SK-N-SH (cell line): ENCODE measurements at places on chromosomes 5 and 9. TPM values are rescaled to one million over a fixed set of nuclear protein-coding genes. Genes with fewer than 3 reads are reported as not detected.

DNA sequence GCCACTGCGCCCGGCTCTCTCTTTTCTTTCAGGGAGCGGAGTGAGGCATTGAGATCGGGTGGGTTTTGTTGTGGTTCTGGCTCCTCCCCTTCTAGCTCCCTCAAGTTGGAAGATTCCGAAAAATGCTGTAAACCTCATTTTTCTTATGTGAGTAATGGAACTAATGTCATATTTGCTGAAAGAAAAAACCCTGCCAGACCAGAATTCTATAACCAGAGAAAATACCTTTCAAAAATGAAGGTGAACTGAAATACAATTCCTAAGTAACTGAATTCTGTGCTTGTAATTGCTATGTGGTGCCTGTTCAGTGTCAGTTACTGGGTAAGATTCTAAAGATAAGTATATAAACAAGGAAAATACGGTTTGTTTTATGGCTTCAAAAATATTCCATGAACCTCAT lies 30.9 kb upstream of the CDK20 start:
- no peaks in the 10 kb centered on the region for H3K27me3 ChIP-seq
- H3K4me1 ChIP-seq: no peaks in the 10 kb centered on the region
- no peak overlapping the region for H3K4me3 ChIP-seq
- no peak for DNase-seq
- H3K36me3 ChIP-seq: no peaks in the 10 kb centered on the region

- DNase-seq: no peak
- H3K4me3 ChIP-seq: no peak overlapping the region
- no peaks in the 10 kb centered on the region for H3K27me3 ChIP-seq
- no peak overlapping the region for H3K27ac ChIP-seq
- no peaks in the 10 kb centered on the region for H3K36me3 ChIP-seq
- H3K4me1 ChIP-seq: peaks cover 13% of the 10 kb centered on the region; the same call in 1 of the 2 replicates
These were observed 128.2 kb upstream of the LARP1 start for GRCh38 chr5:154626876-154627557.

GRCh38 chr9:112535811-112536210 lies 49.2 kb downstream of the KIAA1958 start:
- H3K27me3 ChIP-seq: no peaks in the 10 kb centered on the region
- no peaks in the 10 kb centered on the region for H3K36me3 ChIP-seq
- peaks cover 3% of the 10 kb centered on the region for H3K4me1 ChIP-seq
- no peak for DNase-seq
- H3K27ac ChIP-seq: peak overlapping the region; percentile 80

DNA sequence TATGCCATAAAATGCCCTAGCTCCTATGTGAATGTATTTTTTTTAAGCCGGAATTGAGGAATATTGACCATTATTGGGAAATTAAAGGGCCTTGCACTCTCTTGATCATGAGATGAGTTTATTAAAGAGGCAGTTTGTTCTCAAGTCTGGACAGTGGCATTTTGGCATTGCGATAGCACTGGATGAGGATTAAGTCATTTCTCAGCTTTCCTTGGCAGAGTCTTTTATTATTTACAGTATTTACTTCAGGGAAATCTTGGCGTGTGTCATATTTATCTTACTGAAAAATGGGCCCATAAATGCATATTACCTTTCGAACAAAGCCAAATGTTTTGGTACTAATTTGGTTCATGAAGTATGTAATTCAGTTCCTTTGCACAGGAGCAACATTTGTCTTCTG lies 194.4 kb downstream of the EBF1 start:
- H3K36me3 ChIP-seq: no peaks in the 10 kb centered on the region
- DNase-seq: no peak
- H3K27me3 ChIP-seq: no peaks in the 10 kb centered on the region
- H3K27ac ChIP-seq: no peak overlapping the region
- H3K4me1 ChIP-seq: no peaks in the 10 kb centered on the region

DNA sequence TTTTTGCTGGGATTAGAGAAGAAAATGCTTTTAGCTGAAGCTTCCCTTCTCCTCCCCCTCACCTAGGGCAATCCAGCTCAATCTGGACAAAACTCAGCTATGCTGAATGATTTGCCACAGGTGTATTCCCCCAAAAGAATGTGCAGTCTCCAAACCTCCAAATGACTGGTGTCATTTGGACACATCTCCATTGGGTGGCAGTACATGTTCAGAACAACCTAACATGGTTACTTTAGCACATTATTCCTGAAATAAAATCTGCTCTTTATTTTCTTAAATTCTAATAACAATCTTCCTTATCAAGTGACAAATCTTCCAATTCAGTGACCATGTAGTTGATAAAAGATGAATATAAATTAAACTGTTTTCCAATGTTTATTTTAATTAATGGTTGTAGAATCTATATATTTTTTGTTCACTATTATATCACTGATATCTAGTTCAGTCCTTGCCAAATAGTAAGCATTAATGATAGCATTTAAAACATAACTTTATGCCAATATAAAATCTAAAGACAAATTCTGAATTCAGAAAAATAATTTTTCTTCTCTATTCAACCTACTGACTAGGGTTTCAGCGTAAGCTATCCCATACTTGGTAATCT lies 61.3 kb upstream of the MOCS2 start:
- DNase-seq: peak; percentile 30
- no peaks in the 10 kb centered on the region for H3K27me3 ChIP-seq
- H3K4me1 ChIP-seq: no peaks in the 10 kb centered on the region
- no peak overlapping the region for H3K27ac ChIP-seq

GRCh38 chr5:133878236-133878555 lies 90.2 kb downstream of the C5orf15 start:
- no peaks in the 10 kb centered on the region for H3K36me3 ChIP-seq
- H3K27ac ChIP-seq: no peak overlapping the region
- peaks cover 14% of the 10 kb centered on the region; the same call in 1 of the 2 replicates for H3K4me1 ChIP-seq
- no peaks in the 10 kb centered on the region; the same call in 1 of the 2 replicates for H3K27me3 ChIP-seq
- DNase-seq: no peak

GRCh38 chr9:36956908-36957307 lies 77.2 kb downstream of the PAX5 start:
- DNase-seq: no peak
- no peak overlapping the region for H3K4me3 ChIP-seq
- no peaks in the 10 kb centered on the region for H3K4me1 ChIP-seq
- no peaks in the 10 kb centered on the region for H3K36me3 ChIP-seq
- H3K27ac ChIP-seq: no peak overlapping the region

- no peaks in the 10 kb centered on the region for H3K27me3 ChIP-seq
- H3K4me3 ChIP-seq: no peak overlapping the region
- no peaks in the 10 kb centered on the region for H3K4me1 ChIP-seq
- H3K27ac ChIP-seq: no peak overlapping the region
- no peak for DNase-seq
These were observed 25.4 kb upstream of the TOMM5 start for GRCh38 chr9:37617832-37618231.

- DNase-seq: no peak
- no peaks in the 10 kb centered on the region for H3K36me3 ChIP-seq
- H3K4me1 ChIP-seq: no peaks in the 10 kb centered on the region
These were observed 182.3 kb downstream of the C9orf152 start for GRCh38 chr9:110025551-110026170.

DNA sequence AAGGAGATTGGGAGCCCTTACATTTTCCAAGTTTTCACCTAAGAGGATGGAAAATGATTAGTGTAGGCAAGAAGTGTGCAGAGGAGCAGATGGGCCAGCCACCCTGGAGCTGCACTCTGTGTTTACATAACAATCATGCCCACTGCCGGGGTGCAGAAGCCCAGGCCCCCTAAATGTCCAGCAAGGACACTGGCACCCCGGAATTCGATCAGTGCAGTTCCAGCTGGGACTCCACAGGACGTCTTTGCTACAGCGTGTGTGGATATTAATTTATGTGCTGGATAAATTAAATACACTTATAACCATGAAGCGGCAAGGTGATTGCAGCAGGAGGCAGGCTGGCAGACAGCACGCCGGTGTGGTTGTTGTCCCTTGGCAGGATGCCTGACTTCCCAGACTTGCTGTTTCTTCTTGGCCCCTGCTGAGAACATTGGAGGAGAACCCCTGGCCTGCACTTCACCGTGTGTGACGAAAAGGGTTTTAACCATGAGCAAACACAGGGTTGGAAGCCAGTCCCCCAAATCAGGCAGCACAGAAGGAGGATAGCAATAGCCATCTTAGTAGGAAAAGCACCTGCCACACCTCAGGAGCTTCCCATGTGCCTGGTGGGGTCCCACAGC lies 73.7 kb downstream of the GADD45G start:
- no peaks in the 10 kb centered on the region for H3K27me3 ChIP-seq
- no peak for DNase-seq
- H3K27ac ChIP-seq: no peak overlapping the region
- no peak overlapping the region for H3K4me3 ChIP-seq

- H3K4me3 ChIP-seq: no peak overlapping the region
- DNase-seq: no peak
- H3K4me1 ChIP-seq: peaks cover 27% of the 10 kb centered on the region; the same call in 1 of the 2 replicates
- peak overlapping the region; percentile 29; the same call in 1 of the 2 replicates for H3K27ac ChIP-seq
- no peaks in the 10 kb centered on the region for H3K27me3 ChIP-seq
These were observed 50.2 kb downstream of the C9orf50 start for GRCh38 chr9:129570450-129571297.

GRCh38 chr5:150438873-150439546 lies 10.5 kb downstream of the RPS14 start:
- no peak overlapping the region for H3K27ac ChIP-seq
- peak; percentile 75 for DNase-seq
- H3K36me3 ChIP-seq: peaks cover 9% of the 10 kb centered on the region

DNA sequence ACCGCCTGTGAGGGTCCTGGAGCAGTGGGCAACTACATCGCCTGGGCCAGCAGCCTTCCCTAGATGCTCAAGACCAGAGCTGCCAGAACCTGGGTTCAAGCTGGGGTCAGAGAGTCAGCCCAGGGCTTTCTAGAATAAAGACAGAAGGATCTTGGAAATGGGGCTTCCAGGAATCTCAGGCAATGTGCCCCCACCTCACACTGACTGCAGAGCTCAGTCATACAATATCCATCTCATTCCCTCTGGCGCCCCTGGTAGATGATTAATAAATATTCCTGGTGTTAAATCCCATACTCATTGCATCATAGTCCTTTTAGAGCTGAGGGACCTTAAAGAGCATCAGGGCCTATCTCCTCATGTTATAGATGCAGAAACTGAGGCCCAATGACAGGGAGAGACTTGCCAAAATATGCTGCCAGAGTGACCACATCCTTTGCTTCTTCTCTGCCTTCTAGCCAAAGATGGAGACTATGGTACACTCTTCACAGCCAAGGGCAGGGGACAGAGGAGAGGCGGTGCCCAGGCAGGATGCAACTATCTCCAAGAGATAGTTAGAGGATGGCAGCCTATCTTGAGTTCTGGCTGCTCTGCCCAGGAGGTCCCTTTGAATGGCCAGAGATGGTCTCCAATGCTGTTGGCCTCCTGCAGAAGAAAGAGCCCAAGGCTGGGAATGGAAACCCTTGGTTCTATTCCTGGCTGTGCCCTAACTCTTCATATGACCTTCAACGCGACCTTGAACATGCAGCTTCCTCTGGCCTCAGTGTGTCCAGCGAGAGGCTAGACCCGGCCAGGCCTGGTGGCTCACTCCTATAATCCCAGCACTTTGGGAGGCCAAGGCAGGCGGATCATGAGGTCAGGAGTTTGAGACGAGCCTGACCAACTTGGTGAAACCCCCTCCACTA lies 36.2 kb upstream of the IL17B start:
- DNase-seq: no peak
- H3K4me1 ChIP-seq: peaks cover 60% of the 10 kb centered on the region
- H3K27ac ChIP-seq: peak overlapping the region; percentile 48; the same call in 1 of the 2 replicates
- H3K4me3 ChIP-seq: no peak overlapping the region
- no peaks in the 10 kb centered on the region; the same call in 1 of the 2 replicates for H3K36me3 ChIP-seq

DNA sequence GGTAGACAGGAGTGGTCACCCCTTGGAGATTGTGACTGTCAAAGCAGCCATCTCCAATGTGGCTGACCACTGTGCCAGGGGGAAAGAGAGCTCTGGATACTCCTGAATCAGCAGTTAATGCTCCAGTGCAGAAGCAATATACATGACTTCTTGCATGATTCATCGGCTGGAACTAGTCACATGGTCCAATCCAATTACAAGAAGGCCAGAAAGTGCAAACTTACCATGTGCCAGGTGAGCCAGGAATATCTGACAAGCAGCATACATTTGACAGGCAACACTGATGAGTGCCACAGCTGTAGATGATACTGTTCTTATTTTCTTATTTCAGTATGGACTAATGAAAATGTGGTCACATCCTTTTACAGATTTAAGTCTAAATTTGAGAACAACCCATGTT lies 440.0 kb upstream of the MPDZ start:
- H3K4me1 ChIP-seq: peaks cover 3% of the 10 kb centered on the region; the same call in 1 of the 2 replicates
- no peaks in the 10 kb centered on the region for H3K27me3 ChIP-seq
- no peak overlapping the region for H3K4me3 ChIP-seq
- H3K36me3 ChIP-seq: no peaks in the 10 kb centered on the region
- no peak overlapping the region for H3K27ac ChIP-seq
- no peak for DNase-seq

GRCh38 chr5:26024774-26025173 lies 1013.6 kb downstream of the CDH9 start:
- no peaks in the 10 kb centered on the region for H3K27me3 ChIP-seq
- DNase-seq: peak; percentile 7
- no peaks in the 10 kb centered on the region for H3K36me3 ChIP-seq
- H3K27ac ChIP-seq: no peak overlapping the region
- no peak overlapping the region for H3K4me3 ChIP-seq
- no peaks in the 10 kb centered on the region for H3K4me1 ChIP-seq

DNA sequence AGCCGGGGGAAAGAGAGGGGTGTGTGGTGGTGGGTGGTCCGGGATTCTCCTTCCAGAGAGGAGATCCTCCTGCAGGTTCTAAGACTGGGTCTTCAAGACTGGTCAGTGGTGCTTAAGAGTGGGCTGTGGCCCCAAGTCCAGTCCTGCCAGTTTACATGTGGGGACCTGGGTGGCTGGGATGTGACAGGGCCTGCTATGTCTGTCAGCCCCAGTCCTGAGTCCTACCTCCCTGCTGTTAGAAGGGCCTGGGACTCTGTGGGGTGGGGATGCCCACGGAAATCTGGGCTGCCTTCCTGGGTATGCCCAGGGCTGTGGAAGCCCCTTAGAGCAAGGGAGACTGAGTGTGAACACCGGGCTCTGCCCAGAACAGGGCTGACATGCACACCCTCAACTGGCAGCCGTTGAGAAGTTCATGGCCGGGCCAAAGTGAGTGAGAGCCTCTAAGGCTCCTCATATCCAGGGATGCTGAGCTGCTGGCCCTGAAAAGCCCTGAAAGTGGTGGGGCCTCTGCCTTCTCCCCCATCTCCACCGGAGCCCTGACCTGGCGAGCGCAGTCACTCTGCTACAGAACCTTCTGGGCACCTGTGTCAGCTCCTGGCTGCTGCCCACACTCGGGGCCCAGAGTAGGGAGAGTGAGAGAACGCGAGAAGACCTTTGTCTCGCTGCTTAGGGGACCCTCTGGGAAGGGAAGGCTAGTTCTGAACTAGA lies 1.7 kb downstream of the PHF2 start:
- H3K27ac ChIP-seq: no peak overlapping the region
- DNase-seq: no peak
- no peaks in the 10 kb centered on the region; the same call in none of the 2 replicates for H3K4me1 ChIP-seq
- H3K27me3 ChIP-seq: no peaks in the 10 kb centered on the region

- H3K27me3 ChIP-seq: no peaks in the 10 kb centered on the region
- H3K4me1 ChIP-seq: peaks cover 7% of the 10 kb centered on the region
- no peak overlapping the region for H3K27ac ChIP-seq
- no peak for DNase-seq
These were observed 4.6 kb upstream of the FBXL17 start for GRCh38 chr5:108386345-108387061.

GRCh38 chr9:91857291-91858212 lies 92.5 kb downstream of the ROR2 start:
- H3K27ac ChIP-seq: peak overlapping the region; percentile 62
- H3K4me3 ChIP-seq: no peak overlapping the region
- no peaks in the 10 kb centered on the region for H3K36me3 ChIP-seq
- peaks cover 26% of the 10 kb centered on the region; the same call in 1 of the 2 replicates for H3K4me1 ChIP-seq
- no peaks in the 10 kb centered on the region for H3K27me3 ChIP-seq
- DNase-seq: peak; percentile 86

The MARCOL gene
- polyA plus RNA-seq: not detected in 2 replicates

The SET gene
- polyA plus RNA-seq: 64.6 and 79.5 TPM in 2 replicates

The ARHGEF37 gene
- 0.94 and 1.3 TPM in 2 replicates for polyA plus RNA-seq

The ACOT12 gene
- 0.07 and 0.19 TPM in 2 replicates for polyA plus RNA-seq
